T-helper 2 cell (primary cell): ENCODE measurements at places on chromosomes 11 and 22.
A peak's percentile ranks its signal among the peaks of the same experiment; 100 is the strongest.

- no peak for DNase-seq
Measured at GRCh38 chr22:40302149-40302548, 44.2 kb upstream of the ADSL start.

DNA sequence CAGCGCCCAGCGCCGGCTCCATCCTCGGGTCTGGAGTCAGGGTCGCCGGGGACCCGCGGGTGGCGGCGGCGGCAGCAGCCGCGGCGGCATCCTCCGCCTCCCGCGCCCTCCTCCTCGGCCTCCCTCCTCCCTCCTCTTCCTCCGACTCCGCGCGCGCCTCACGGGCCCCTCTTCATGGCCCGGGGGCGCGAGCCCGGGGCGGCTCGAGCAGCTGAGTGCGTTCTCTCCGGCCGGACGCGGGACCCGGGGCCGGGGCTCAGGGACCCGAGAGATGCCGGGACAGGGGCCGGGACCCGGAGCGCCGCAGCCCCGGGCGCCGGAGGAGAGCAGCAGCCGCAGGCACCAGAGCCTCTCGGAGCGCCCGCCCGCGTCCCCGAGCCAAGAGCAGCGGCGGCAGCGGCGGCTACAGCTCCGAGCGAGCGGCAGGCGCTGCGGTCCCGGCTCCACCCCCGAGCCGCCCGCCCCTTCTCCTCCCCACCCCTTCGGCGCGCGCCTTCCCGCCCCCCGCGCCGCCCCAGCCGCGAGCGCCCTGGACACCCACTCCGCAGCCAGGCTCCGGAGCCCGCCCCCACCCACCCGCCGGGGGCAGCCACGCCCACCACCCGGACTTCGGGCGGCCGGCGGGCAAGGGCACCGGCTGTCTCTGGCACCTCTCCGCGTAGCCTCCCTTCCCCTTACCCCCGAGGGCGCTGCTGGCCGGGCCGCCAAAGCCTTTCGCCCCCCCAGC, at the start of gene CHST1:
CHST1 (minus strand) TSS at position 417 of the 727 bp plus-strand sequence. CDS start 14,699 bp downstream, outside the sequence.
- no peak for DNase-seq

GRCh38 chr22:46119729-46120419, 30.5 kb upstream of the PPARA start:
- no peak for DNase-seq

GRCh38 chr22:27257987-27258386, 543.6 kb downstream of the MN1 start:
- no peak for DNase-seq

GRCh38 chr11:117808784-117809183, 11.8 kb upstream of the DSCAML1 start:
- no peak for DNase-seq

DNA sequence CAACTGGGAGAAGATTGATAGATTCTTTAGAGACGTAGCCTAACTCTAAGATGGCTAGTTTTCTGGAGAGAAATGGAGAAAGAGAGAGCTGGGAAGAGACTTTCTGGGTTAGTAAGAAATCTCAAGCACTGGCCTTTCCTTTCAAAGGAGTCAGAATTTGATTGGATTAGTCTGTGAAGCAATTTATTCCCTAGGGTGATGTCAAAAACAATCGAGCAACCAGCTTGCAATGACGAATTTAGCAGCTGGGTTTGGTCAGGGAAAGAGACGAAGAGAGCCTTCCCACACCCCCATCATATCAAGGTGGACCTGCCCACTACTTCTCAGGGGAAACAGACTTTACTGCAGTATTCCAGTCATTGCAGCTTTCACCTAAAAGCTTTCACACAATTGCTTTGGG, 10.8 kb downstream of the KRTAP5-6 start:
- no peak for DNase-seq

DNA sequence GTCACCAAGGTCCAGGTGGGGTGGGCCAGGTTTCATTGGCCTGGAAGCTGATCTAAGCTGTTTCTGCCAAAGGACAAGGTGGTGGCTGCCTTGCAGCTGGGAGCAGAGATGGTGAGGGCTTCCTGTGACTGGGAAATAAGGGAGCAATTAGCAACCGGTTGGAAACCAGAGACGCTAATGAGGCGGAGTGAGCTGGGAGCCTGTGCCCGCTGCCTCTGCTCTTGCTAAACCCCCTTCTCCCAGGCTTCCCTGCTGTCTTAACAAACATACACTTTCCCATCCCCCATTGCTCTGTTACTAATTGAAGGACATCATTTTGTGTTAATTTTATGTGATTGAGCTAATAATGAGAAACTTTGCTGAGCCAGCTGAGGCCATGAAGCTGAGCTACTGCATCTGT, 121.8 kb downstream of the INSC start:
- no peak for DNase-seq

DNA sequence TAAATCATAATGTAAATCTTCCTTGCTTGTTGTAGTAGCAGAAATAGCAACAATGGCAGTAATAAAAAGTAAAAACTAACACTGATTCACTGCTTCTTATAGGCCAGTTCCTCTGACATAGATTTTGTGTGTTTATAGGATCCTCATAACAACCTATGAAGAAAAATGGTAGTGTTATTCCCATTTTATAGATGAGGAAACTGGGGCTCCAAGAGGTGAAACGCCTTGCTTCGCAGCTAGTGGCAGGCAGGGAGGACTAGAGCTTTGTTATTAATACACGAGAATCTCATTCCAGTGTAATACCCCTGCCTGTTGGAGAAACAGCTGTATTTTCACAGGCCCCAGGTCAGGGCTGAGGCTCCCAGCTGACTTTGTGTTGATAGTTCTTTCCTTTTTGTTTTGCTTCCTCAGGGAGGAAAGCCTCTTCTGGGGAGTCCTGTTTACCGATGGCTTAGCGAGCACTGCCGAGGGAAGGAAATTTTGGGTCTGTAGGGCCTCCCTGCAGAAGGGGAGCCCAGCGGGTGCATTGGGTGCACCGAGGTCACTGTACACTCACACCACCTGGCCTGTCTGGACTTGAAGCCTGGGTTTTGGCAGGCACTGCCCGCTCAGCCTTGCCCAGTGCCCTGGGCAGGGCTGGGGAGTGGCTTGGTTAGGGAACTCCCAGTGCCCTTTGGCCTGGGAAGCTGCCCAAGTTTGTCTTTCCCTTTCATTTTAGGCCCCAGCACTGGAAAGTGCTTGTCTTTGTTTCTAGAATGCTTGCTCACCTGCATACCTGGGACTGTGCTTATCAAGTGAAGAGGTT, 13.5 kb downstream of the KIAA1671 start:
- no peak for DNase-seq

- no peak for DNase-seq
Measured at GRCh38 chr22:16824716-16825687, at the start of gene XKR3. Gene XKR3, minus strand, starts transcription at chr22:16825411. Its CDS starts 17,338 bp downstream, at chr22:16808073.

DNA sequence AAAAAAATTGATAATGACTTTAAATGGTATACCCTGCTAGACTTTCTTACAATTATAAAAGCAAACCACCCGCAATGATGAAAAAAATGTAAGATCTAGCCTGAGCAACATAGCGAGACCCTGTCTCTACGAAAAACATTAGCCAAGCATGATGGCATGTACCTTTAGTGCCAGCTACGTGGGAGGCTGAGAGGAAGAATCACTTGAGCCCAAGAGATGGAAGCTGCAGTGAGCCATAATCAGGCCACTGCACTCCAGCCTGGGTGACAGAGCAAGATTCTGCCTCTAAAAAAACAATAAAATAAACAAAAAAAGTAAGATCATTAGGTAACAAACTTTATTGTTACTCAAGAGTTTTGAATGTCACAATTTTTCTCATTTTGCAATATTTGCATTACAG, 39.2 kb downstream of the KMT5B start:
- no peak for DNase-seq

DNA sequence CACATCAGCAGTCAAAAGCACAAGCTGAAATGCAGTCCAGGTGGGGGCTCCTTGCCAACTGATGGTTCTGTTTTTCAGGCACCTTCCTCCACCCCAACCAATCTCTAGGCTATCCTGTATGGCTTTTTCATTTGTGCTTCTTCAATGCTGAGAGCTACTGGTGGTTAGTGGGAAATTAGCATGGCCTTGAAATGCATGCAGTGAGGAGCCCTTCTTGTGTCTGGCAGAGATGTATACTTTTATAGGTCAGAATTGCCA, 167.4 kb downstream of the NAV2 start:
- DNase-seq, result no peak

DNA sequence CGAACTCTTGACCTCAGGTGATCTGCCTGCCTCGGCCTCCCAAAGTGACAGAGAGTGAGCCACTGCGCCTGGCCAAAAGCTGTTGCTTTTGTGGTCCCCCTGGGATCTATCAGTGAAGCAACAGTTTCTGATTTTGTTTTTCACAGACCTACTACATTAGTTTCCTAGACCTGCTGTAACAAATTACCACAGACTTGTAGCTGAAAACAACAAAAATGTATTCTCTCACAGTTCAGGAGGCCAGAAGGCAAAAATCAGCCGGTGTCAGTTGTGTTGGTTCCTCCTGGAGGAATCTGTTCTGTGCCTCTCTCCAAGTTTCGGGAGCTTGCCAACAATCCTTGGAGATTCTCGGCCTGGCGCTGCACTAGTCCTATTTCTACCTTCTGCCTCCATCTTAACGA, 8.5 kb upstream of the SLC35C1 start:
- no peak for DNase-seq

- no peak for DNase-seq
Measured at GRCh38 chr22:48849963-48850657, 977.6 kb downstream of the BRD1 start.

- no peak for DNase-seq
Measured at GRCh38 chr11:88229303-88229702, 54.1 kb upstream of the RAB38 start.

DNA sequence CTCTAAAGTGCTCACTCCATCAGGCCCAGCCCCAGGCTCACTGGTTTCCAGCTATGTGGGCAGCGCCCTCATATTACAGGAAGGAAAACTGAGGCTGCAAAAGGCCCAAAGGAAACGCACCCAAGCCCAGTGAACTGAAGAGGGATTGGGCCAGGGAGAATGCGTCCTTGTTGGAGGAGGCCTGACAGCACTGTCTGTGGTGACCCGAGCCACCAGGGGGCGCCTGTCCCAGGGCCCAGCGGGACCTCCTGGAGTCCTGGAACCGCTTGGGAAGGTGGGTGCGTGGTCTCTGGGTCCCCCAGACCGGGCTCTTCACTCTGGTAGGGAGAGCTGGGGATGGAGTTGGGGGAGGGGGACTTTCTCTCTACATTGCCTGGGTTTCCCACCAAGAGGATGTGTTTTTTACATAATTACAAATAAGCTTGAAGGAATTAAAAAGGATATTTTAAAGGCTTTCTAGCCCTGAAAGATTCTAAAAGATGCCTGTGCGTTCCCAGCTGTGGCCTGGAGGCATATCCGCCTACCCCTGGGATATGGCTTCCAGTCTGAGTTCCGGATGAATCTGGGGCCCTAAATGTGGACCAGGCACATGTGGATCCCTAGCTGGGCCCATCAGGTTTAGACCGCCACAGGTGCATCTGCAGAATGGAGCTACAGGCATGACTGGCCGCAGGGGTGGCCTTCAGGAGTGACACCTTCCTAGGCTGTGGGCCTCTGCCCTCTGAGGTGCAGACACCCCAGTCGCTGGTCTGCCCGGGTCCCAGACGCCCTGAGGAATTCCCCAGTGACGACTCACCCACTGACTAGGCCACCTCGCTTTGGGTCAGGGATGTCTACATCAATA, 4.2 kb downstream of the SPI1 start:
- peak; percentile 76 for DNase-seq

DNA sequence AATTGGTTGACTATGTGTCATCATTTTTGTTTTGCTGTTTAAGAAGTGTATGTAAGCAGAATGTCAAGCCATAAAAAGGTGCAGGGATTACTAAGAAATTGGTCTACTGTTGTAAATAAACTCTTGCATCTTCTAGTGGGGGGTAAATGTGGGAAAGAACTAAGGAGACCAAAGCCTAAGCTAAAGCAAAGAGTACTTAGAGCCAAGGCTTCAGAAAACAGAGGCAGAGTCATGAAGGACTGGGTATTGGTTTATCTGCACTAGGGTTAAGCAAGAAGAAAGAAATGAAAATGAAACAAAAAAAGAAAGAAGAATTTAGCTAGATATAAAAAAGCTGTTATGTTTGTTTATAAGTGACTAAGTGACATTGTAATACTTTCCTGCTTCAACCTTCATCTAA, 628.1 kb downstream of the METTL15 start:
- DNase-seq, result no peak

DNA sequence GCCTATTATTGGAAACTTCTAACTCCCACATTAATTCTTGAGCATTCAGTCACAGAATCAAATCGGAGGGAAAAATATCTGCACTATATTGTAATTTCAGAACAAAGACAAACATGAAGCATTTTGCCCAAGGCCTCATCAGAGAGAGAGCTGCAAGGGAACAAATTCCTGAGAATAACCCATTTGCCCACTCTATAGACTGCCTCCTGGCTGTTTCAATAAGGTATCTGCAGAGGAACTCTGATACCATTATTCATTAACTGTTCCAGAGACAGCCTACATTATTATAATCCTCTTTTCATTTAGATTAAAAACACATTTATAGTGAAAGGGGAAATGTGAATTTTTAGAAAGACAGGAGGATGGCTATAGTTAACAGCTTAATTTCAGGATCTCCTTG, 663.9 kb downstream of the DLG2 start:
- no peak for DNase-seq

DNA sequence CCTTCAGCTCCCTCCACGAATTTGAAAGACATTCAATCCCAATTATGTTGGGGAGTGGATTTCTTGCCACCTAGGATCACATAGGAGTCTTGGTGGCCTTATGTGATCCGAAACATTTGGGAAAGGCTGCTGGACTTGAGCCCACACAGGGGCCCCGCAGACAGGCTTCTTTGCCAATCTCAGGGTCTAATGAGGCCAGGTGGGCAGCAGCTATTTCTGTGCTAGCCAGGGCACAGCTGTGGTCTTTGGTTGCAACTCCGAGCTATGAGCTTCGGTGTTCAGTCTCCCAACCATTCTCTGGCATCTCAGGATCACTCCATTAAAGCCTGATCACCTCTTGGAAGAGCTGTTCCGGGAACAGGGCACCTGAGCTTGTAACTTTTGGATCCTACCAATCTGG, 84.4 kb downstream of the TP53I11 start:
- no peak for DNase-seq

- DNase-seq, result no peak
Measured at GRCh38 chr11:62341588-62341987, 4.3 kb downstream of the ASRGL1 start.

DNA sequence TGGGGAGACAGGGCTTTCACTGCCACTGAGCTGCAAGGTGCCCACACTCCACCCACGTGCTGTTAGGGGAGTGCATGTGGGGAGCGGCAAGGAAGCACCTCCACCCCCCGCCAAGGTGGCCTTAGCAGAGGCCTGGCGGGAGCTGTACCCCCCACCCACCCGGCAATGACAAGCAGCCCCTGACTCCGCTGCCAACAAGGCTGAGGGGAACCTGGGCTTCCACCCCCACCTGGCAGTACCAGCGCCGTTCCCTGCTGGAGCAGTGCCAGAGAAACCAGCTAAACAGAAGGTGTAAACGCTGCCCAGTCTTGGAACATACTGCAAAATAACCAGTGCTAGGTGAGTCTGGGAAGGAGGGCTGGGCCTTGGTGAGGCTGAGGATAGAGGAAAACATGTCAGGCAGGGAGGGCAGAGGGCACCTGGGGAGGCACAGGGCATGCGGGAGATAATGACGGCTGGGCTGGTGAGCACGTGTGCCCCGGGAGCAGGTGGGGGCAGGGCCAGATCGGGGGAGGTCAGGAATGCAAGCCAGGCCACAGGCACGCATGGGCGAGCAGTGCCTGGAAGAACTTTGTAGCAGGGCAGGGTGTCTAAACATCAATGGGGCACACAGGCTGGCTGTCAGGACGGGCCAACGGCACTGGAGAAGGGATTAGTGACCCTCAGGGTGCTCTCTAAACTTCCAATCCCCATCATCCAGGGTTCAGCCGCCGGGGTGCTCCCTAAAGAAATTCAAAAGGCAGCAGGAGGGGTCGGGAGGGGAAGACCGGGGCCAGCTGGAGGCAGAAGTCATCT, 6.6 kb downstream of the CERK start:
- DNase-seq, result no peak

- DNase-seq, result no peak
Measured at GRCh38 chr11:118748056-118748455, 42.9 kb downstream of the DDX6 start.
